CD4-positive, alpha-beta T cell (primary cell): ENCODE measurements at places on chromosomes 3 and 15. TPM values are rescaled to one million over a fixed set of nuclear protein-coding genes. Genes with fewer than 3 reads are reported as not detected.

DNA sequence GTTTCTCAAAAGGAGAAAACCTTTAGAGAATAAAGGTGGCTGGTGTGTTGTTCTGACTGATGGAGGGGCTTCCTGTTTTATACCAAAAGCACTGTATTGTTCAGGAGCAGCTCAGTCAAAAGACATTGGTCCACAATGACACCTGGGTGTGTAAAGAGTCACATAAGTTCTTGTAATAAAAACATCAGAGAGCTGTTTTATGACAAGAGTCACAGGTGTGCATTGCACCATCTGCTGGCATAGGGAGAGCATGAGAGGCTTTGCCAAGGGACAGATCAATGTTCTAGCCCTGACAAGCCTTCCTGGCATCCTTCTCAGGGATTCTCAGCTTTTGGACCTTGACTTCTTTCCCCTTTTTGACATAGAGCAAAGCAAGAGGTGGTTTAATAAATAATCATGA lies 20.4 kb downstream of the ARPP21 start:
- DNase-seq: no peak

DNA sequence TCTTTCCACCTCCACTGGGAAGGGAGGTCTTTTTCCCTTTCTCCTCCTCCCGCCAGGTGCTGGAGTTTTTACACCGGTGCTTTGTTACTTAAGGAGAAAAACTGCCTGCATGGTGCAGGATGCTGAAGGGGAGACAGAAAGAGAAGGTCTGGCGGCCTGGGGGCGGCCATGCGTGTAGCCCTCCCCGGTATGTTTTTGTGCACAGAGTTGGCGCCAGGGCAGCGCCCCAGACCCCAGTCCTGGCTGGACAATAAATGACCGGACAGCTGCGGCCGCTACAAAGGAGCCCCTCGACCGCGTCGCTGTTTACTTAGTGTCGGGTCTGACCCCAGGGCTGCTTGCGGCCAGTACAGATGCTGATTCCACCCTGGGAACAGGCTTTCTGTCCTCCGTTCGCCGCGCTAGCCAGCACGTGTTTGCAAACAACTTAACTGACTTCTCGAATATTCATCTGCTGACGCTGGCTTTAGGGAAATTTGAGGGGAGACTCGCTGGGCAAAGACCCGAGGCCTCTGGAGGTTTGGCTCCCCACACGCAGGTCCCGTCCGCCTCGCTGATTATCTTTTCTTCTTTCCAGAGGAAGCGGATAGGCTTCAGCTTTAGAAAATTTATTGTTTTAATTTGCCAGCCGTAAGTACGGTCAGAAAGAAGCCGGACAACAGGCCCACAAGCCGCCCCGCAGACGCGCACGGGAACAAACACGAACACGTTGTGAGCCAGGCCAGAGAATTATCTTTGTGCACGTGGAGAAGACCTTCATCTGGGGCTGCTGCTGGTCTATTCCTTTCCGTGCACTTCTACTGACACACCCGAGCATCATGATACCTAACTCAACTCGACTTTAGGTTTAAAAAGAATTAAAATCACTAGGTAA lies 46.9 kb downstream of the ZIC4 start:
- DNase-seq: no peak

- DNase-seq: no peak
Observed at GRCh38 chr3:98512576-98512975, 10.1 kb downstream of the CLDND1 start.

- DNase-seq: no peak
Observed at GRCh38 chr3:137766876-137767537, 2.9 kb downstream of the SOX14 start.

- no peak for DNase-seq
Observed at GRCh38 chr3:189301479-189301878, 129.7 kb downstream of the TPRG1 start.

GRCh38 chr3:11305509-11305908 lies 33.3 kb downstream of the ATG7 start:
- no peak for DNase-seq

- DNase-seq: no peak
Observed at GRCh38 chr3:30596152-30596551, 10.2 kb upstream of the TGFBR2 start.

DNA sequence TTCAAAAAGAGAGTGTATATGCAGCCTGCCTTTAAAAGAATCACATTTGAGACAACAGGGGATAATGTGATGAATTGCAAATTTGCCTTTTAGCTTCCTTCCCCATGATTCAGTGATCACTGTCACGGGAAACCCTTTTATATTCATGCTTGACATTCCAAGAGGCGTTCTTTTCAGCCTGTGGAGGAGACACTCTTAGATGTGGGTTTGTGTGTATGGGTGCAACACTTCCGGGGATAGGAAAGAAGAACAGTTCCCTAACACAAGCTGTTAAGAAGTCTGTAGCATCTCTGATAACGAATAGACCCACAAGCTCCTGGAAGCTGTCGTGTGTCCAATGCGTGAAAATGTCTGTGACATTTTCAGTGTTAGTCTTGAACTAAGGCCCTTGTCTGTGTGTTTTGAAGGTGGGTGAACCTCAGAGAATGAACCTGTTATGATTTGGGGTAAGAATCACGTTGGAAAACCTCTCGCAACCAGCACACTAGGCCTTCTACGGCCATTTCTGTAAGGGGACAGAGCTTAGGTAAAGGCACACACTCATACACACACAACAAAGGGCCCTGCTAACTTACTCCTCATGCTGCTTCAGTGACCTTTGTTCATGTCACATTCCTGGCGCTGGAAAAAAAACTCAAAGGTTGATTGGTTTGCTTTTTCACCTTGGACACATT lies 229.2 kb upstream of the ST8SIA2 start:
- no peak for DNase-seq

GRCh38 chr15:92624401-92624991 lies 31.1 kb downstream of the FAM174B start:
- no peak for DNase-seq

- no peak for DNase-seq
Observed at GRCh38 chr3:54159917-54160316, 37.6 kb downstream of the CACNA2D3 start.

DNA sequence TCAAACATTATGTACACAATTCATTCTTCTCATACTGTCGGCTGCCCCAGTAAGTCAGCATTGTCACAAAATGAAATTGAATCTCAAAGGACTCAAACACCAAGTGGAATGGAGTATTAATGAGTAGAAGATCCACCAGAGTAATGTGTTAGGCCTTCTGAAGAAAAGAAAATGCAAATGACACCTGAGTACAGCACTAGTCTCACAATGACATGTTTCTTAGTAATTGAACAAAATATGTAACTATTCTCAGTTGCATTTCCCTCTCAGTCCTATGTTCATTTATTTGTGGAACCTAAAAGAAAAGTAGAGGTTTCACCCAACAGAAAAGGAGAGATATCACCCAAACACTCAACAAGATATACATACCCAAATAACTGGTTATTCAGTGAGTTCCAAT lies 283.9 kb upstream of the THBS1 start:
- no peak for DNase-seq

DNA sequence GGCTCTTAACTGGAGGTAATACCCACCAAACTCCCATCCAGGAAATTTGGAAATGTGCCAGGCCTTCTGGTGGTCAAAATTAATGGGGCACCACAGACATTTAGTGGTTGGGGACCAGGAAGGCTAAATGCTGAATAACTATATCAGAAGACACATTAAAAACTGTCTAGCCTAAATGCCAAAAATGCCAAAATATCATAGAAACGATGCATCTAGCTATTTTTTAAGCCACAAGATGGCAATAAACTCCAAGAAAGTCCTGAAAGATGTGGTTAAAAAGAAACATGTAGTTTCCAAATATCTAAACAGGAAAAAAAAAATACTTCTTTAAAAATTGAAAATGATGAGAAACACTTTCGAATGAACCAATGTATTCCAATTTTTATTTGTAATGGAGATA lies 19.9 kb downstream of the CCDC14 start:
- no peak for DNase-seq

GRCh38 chr3:117921411-117921810 lies 1113.2 kb downstream of the IGSF11 start:
- no peak for DNase-seq

DNA sequence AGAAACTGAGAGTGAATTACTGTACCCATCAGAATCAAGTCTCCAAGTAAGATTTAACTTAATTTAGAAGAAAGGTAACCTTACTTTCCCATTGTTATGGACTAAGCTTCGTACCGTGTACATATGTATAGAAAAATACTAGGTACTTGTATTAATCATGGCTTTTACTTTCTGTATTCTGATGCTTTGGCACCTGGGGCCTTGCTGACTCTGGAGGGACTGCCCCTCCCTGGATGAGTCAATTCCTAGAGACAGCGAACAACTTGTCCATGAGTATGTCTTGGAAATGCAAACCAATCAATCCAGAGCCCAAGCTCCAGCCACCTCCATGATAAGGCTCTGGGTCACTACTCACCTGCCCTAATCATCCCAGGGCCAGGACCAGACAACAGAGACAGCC lies 50.0 kb upstream of the DGKG start:
- DNase-seq: no peak

GRCh38 chr3:127307916-127308315 lies 20.1 kb upstream of the PRR20G start:
- DNase-seq: no peak

DNA sequence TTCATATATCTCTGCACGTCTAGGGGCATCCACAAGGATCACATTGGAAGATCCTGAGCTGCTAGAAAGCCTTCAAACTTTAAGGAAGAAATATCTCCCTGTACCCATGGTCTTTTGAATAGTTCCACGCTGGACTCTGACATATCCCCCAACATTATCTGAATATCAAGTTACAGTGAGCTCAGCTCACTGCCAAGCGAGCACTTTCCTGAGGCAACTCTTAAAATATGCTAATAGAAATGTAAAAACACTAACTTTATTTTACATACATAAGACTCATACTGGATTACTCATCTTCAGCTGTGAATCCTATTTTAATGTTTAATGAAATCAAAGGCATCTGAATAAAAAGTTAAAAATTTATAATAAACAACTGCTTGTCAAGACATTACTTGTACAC lies 420.2 kb upstream of the CCDC54 start:
- no peak for DNase-seq

DNA sequence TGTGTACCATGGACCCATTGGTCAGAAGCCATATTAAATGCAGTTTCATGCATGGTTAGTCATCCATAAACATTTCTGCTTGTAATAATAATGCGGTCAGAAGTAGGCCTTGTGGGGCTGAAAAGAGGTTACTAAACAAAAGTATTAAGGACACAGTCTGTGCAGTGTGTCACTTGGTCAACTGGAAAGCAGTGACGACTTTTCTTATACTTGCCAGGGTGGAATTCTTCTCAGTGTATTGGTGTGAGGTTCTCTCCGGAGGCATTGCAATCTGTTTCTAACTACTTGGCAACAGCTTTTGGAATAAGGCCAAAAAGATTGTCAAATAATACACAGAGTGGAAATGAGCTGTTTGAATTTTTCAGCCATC lies 46.8 kb downstream of the CHL1 start:
- no peak for DNase-seq

DNA sequence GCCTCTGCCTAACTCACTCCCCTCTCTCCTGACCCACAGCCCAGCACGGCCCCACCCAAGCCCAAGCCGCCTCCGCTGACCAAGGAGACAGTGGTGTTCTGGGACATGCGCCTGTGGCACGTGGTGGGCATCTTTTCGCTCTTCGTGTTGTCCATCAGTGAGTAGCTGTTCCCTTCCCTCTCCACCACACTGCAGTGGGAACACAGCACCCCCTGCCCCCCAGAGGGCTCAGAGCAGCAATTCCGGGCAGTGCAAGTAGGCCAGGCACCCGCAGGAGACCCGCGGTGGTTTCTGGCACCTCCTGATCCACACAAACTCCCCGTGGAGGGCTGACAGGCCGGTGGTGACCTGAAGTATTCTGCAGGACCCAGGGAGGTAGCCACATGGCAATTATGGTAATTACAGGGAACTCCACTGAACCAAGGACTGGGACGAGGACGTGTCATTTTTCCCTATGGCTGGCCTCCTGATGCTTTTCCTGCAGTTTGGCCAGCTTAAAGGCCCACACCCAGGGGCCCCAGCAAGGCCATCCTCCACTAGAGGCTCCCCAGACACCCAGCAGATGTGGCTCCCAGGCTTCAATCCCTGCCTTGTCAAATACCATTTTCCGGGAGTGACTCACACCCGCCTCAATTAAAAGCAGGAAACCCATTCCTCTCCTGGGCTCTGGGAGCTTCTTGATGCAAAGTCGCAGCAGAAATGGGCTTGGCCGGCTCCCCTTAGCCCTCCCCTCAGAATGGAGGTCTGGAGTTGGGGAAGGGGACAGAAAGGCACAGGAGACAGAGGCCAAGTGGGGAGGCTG lies 4.8 kb downstream of the TMIE start:
- no peak for DNase-seq

- no peak for DNase-seq
Observed at GRCh38 chr3:113771993-113772392, 25.2 kb downstream of the ATP6V1A start.

GRCh38 chr15:66625974-66626373 lies 60.2 kb upstream of the LCTL start:
- no peak for DNase-seq

GRCh38 chr15:60966316-60966715 lies 262.8 kb downstream of the RORA start:
- no peak for DNase-seq

DNA sequence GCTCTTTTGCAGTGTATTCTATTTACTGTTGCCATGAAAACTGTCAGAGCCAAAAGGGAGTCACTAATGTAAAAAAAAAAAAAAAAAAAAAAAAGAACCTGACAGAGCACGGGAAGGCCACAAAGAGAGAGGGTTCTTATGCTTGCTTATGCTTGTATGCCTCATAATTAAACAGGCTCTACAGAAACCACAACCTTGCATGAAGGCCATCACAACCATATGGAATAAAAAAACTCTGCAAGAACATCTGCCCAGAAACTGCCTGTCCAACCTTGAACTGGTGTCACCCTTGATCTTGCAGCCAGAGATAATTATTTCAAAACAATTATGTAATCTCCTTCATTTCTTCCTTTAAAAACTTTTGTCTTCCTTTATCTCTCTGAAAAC lies 50.1 kb downstream of the CFAP20DC start:
- DNase-seq: no peak

GRCh38 chr3:161560008-161560637 lies 63.5 kb downstream of the OTOL1 start:
- DNase-seq: no peak

DNA sequence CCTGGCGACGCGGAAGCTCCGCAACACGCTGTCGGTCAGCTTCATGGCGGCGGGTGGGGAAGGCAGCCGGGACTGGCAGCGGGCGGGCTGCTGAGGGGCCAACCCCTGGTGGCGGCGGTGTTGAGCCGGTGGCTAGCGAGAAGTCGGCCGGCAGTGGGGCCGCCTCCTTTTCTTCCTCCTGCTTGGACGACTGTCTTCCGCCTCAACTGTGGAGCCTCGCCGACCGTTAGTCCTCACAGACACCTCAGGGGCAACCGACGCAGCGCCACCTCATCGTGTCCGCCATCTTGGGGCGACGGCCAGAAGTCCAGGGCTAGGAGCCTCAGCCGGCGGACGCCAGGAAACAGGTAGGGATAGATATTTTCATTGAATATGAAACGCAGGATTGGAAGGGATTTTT lies 875.1 kb downstream of the NSUN3 start:
- DNase-seq: no peak

Gene P2RY12
- total RNA-seq: not detected

Gene LRRC34
- 0.22 TPM for total RNA-seq

Gene CAPN3
- total RNA-seq: 8.7 TPM

Gene RTP4
- total RNA-seq: 1.1 TPM

Gene ONECUT1
- not detected for total RNA-seq

Gene RBP2
- total RNA-seq: not detected

Gene RGMA
- not detected for total RNA-seq

Gene CLDN18
- total RNA-seq: not detected
